ENCODE measurements at places on chromosomes 12 and 14.
A peak's percentile ranks its signal among the peaks of the same experiment; 100 is the strongest.

- DNase-seq, result no peak
These were observed 50.8 kb upstream of the MAX start for GRCh38 chr14:65153101-65153500.

DNA sequence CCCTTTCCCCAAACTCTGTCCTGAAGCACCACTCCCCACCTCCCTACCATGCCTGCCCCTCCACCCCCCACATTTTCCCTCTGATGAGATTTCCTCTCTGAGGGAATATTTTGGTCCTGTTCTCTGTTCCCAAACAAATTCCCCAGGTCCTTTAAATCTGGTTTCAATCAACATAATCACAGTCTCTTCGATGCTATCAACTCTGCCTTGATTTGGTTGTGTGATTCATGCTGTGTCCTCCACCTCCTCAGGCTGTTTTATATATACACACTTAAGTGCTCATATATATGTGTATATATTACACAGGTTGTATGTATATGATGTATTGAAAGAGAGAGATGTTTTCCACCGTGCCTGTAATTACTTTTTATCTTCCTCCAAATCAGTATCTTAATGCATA is 36.0 kb downstream of the NTF3 start:
- no peak for DNase-seq

- no peak for DNase-seq
These were observed 5.5 kb upstream of the GALC start for GRCh38 chr14:87998482-87998881.

GRCh38 chr12:54958048-54958658 is 26.4 kb downstream of the TESPA1 start:
- DNase-seq, result peak; percentile 40

DNA sequence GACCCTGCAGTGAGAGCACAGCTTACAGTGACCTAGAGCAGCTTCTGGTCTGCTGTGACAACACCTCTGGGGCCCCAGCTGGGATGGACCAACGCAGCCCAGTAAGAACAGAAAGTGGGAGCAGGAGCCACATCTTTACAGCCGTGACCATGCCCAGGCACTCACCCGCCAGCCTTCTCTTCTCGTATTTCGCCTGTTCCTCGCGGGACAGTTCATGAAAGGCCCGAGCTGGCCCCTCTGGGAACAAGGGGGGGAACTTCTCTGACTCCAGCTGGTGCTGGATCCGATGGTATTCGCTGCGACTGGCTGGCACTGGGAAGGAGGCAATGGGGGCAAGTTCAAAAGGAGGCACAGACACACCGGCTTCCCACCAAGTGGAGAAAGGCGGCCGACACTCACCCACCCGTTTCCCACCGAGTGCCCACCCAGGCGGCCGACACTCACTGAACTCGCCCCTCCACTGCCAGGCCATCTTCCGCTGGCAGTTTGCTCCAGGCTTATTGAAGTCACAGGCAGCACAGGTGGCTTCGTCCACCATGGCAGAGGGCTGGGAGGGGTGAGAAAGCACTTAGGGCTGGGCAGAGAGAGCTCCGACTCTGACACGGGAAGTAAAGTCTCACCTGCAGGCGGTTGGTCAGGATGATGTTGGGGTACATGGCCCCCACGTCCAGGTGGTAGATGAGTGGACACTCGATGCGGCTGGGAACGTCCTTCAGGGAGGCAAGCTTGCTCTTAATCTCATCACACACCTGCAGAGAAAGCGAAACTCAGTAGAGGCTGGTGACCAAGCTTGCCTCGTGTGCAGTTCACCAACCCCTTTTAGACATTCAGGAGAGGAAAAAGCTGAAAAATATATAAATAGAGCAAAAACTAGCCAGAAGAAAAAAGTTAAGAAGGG is 18.7 kb downstream of the POLE start:
- DNase-seq, result no peak

GRCh38 chr14:36502558-36503508 is 17.2 kb downstream of the NKX2-1 start:
- DNase-seq, result no peak

DNA sequence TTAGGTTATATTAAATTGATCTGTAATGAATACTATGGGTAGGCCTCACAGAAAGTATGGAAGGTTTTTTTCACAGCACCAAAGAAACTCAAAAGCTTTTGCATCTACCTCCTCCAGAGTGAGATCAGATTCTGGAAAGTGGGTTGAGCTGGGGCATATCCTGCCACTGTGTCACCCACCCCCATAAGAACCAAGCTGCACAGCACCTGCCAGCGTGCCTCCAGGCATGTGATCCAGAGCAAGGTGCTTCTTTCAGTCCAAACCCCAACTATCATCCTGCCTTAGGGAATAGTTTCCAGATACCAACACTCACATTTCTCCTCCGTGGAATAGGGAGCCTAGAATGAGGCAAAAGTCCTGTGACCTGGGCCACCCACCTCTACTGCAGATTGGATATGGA is 42.6 kb upstream of the PRB2 start:
- no peak for DNase-seq

DNA sequence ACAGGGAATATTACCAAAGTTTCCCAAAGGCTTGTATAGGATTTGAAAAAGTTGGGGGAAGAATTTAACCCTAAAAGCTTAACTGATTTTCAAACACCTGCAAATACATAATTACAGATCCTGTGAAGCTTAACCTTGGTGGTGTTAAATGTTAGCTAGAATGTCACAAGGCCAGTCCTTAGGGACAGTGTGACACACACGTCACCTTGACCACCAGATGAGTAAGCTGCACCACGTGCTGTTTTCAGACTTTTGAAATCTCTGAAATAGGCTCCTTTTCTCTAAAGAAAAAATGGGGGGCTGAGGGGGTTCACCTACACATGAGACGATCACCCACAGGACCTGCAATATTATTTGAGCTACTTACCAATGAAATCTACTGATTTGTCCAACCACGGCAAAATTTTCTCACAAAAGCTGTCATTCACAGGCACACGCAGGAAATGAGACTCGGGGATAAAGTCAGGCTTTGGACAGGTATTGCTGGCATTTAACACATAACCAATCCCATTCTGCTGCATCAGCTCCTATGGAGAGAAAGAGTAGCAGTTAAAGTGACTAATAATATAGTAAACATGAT is 75.9 kb downstream of the DUSP16 start:
- DNase-seq, result no peak

GRCh38 chr14:100416921-100417860 is 94.1 kb downstream of the SLC25A47 start:
- no peak for DNase-seq

DNA sequence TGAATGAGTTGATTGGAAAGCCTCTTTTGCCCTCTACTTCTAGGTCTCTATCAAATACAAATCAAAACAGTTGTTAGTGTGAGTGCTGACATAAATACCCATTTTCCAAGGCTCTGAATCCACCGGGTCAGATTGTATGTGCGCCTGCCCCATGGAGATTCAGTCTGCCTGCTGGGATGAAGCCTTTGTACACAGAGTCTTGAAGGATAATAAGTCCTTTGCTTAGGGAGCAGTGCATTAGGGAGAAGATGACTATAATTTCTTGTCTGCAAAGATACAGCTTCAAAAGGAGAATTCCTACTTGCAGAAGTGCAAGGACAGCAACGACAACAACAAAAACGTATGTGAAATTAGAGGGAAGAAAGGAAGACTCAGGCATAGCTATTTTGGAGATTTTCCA is 90.3 kb upstream of the VRK1 start:
- DNase-seq, result no peak

DNA sequence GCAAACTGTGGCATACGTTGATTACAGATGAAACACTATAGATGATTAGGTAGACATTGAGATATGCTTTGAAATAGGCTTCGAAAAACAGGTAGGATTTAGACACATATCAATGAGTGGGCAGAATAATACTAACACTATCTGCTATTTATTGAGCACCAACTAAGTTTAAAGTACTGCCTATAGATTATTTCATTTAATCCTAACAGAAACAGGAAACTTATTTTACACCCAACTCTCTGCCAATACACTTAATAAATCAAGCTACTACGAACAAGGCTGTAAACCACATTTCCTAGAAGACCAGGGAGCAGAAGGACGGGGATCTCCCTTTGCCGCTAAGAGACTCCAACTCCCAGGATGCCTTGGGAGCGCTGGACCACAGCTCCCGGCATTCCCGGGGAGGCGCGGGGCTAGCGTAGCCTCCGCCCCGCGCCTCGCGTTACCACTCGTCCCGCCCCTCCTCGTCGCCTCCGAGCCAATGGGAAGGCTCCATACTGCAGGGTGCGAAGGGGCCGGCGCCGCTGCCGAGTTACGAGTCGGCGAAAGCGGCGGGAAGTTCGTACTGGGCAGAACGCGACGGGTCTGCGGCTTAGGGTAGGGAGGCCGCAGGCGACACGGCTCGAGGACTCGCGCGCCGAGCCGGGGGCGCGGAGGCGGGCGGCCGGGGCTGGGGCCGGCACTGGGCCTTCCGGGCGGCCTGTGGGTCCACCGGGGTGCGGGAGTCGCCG is at the start of gene VRK1:
Gene VRK1 (plus strand): TSS at position 532 of the 731 bp plus-strand sequence. CDS start 36,090 bp downstream, outside the sequence.
- DNase-seq, result peak; percentile 70

GRCh38 chr12:85814741-85815140 is 21.5 kb downstream of the RASSF9 start:
- DNase-seq, result no peak

- no peak for DNase-seq
These were observed 63.4 kb upstream of the KITLG start for GRCh38 chr12:88643685-88644084.

DNA sequence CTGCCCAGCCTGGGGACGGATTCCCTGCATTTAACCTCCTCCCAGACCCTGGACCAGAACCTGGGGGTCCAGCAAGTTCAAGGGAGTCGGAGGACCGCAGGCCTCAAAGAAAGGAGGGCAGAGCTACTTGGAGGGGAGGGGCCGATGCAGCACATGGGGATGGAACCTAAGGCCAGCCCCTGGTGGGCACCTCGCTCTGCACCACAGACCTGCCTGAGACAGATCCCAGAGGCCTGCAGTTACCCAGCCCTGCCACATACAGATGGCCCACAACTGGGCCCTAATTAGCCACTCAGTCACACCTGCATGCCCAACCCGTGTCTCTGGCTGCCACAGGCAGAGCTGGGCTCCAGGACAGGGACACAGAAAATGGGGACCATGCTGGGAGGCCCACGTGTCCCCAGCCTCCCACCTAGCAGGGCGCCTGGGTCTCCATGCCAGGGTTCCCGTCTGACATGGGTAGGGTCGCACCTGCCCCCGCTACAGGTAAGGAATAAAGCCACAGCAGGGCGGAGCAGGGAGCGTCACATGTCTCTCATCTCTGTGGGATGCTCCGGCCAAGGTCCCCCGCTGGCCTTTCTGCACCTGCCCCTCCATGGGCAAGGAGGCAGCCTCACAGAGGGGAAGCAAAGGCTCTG is 16.7 kb downstream of the AKT1 start:
- DNase-seq, result no peak

GRCh38 chr12:89351489-89352241 is 636 bp downstream of the DUSP6 start:
- no peak for DNase-seq

- no peak for DNase-seq
These were observed 4.2 kb downstream of the SCNN1A start for GRCh38 chr12:6370994-6371754.

GRCh38 chr12:38906482-38907200 is 1.2 kb upstream of the CPNE8 start:
- peak; percentile 63 for DNase-seq

GRCh38 chr12:116565963-116566362 is 6.8 kb downstream of the MAP1LC3B2 start:
- no peak for DNase-seq

DNA sequence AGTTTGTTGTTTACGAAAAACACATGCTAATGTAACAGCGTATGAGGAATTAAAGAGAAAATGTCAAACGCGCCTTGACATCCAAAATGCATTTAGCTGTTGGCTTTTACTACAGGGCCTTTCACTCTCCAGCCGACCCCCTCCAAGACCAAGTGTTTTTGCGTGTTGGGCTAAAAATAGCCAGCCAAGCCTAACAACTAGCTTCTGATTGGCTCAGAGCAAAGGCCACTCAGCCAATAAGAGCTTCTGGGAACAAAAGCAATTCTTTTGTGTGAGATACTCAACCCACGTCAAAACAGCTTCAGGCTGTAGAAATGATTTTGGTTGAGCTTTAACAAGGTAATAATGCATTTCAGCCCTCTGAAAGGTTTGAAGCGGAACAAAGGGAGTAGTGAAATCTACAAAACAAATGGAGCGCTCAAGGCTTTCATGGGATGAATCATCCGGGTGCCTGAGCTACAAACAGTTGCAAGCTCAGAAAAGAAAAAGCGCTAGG is 198.7 kb upstream of the DCN start:
- DNase-seq, result no peak

GRCh38 chr12:2017546-2018337 is 13.5 kb upstream of the DCP1B start:
- no peak for DNase-seq

- DNase-seq, result no peak
These were observed 10.5 kb downstream of the RASSF9 start for GRCh38 chr12:85825746-85826145.
